Right renal pelvis (tissue), 4 donors: ENCODE measurements at places on chromosomes 12 and 14.

GRCh38 chr12:86698641-86698980, 442.4 kb upstream of the MGAT4C start:
- DNase-seq = no peak

- no peak for DNase-seq
Observed at GRCh38 chr12:5114436-5114835, 70.8 kb downstream of the KCNA5 start.

DNA sequence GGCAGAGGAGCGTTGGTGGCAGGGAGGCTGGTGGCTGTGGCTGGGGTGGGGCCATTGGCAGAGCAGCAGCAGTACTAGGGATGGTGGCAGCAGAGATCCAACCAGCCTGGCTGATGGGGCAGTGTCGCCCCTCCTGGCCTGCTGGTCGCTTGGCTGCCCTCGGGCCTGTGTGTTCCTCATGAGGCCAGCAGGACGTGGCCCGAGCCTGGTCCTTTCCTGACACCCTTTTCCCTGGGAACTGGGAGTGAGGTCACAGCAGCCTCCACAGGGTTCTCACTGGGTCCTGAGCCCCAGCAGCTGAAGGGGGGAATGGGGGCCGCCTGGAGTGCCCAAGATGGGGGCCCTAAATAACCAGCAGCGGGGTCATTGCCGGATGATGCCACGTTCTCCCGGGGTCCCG, 46.1 kb downstream of the KIF26A start:
- DNase-seq = no peak

GRCh38 chr12:1346126-1346525, 248.3 kb downstream of the FBXL14 start:
- DNase-seq = no peak

DNA sequence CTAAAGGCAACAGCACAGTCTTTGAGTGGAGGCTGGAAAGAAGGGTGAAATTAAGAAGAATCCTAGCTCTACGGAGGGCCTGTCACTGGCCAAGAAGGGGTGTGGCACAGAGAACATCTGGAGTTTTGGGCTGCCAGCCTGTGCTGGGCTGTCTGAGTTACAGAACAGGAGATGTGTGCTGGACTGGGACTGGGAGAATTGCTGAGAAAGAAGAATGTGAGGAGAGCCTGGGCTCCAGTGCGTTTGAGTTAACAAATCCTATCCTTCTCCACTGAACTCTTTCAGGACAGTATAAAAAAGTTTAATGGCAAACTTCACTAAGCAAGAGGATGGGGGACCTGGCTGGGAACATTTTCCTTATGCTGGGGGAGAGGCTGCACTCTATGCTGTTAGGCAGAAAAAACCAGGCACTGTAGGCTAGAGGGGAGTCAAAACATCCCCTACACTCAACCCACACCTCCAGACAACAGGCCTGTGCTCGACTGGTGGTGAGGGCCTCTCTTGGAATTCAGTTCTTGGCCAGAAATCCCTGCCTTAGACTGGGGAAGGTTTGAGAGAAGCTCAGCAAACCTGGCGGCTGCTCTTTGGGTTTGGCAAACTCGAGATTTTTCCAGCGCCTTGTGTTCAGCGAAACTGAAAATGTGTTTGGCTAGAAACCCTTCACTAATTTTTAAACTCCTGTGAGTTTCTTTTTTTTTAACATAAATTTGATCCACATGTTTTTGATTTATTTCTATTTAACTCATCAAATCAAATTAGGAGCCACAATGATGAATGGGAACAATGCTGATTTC, 217.3 kb downstream of the MON2 start:
- DNase-seq = no peak

GRCh38 chr14:105471297-105471821, 3.3 kb upstream of the CRIP2 start:
- no peak for DNase-seq
